Panc1 (cell line): ENCODE measurements at places on chromosomes 13 and 19.

- DNase-seq, result no peak
These were observed 59.8 kb downstream of the TRPM4 start for GRCh38 chr19:49217382-49217781.

DNA sequence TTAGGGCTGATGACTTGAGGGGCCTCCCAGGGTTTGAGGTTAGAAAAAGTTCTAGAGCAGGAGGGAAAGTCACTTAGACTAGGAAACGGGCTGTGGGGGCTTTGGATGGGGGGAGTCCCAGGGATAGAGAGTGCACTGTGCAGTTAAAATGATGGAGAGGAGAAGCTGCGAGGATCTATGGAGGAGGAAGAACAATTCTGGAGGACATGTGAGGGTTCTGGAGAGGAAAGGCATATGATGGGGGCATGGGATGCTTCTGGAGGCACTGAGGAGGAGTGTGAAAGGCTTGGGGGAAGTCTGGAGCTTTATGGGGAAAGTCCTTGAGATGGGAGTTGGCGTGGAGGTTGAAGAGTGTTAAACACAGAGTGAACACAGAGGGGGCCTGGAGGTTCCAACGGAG is 2.2 kb downstream of the KCNC3 start:
- no peak for DNase-seq

GRCh38 chr19:35031072-35031881 is 1.0 kb downstream of the SCN1B start:
- no peak for DNase-seq

GRCh38 chr13:23588666-23589065 is 18.5 kb downstream of the TNFRSF19 start:
- DNase-seq, result no peak

GRCh38 chr19:28468701-28469459 is 744.1 kb downstream of the UQCRFS1 start:
- DNase-seq, result no peak
